ENCODE measurements at places on chromosomes 11 and 22. TPM values are rescaled to one million over a fixed set of nuclear protein-coding genes. Genes with fewer than 3 reads are reported as not detected.

DNA sequence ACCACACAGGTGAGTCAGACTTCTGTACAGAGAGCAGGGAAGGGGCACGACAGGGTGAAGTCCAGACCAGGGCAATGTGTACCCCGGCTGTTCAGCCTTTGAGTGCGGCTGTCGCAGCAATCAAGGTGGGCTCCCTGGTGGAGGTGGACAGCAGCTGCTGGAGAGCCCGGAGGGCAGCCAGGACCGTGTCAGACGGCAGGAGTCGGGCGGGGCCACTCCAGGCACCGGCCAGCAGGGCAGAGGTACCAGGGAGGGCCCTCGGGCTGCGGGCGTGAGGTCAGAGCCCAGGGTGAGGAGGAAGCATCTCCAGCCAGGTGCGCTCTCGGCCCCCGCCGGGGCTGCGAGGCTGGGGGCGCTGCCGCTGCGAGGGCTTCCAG, 802 bp upstream of the PIM3 start:
- DNase-seq: no peak

DNA sequence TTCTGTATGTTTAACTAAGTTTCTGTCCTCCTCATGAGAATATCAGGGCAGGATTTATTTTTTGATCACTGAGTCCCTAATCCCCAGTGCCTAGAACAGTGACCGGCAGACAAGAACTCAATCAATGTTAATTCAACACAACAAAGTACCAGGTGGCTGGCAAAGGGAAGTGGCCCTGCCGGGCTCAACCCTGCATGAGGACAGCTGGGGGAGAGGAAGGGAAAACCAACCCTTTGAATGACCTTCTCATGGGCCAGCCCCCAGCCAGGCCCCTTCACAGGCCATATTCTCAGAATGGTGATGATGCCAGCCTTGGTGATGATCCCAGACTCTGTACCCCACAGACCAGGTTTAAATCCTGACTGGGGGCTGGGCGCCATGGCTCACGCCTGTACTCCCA, 1.4 kb upstream of the MFNG start:
- no peak for DNase-seq

- DNase-seq: no peak
Measured at GRCh38 chr11:20205807-20206206, 45.5 kb upstream of the DBX1 start.

DNA sequence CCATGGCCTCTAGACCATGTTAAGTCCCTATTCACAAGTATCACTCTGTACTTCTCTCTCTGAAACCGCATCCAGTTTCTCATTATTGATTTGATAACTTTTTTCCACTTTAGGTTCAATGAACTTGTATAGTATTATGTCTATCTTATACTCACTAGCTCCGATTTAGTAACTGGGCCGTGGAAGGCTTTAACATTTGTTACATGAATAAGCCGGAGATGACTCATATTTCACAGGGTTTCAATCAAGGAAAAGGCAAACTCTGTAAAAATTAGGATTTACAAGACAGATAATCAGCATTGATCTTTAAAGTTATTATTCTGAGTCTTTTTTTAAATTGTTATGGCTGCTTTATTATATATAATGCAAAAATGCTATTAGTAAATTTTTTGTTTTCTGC, 662.2 kb upstream of the CNTN5 start:
- DNase-seq: no peak

HSPB2 gene
- total RNA-seq: not detected

DNA sequence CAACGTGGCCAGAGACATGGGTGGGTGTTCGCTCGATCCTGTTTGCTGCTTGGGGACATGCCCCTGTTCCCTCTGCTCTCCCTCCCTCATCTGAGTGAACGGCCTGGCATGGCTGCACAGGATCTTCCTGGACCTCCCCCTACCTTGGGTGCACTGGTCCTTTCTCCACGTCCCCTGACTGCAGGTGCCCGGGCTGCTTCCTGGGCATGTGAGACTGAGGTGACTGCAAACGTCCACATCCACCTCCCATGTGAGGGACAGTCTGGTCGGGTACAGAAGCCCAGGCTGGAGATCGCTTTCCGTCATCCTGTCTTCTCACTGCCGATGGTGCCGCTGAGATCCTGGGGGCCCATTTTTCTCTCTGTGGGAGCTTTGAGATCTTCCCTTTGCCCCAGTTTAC, 11.8 kb downstream of the SULT4A1 start:
- no peak for DNase-seq

DNA sequence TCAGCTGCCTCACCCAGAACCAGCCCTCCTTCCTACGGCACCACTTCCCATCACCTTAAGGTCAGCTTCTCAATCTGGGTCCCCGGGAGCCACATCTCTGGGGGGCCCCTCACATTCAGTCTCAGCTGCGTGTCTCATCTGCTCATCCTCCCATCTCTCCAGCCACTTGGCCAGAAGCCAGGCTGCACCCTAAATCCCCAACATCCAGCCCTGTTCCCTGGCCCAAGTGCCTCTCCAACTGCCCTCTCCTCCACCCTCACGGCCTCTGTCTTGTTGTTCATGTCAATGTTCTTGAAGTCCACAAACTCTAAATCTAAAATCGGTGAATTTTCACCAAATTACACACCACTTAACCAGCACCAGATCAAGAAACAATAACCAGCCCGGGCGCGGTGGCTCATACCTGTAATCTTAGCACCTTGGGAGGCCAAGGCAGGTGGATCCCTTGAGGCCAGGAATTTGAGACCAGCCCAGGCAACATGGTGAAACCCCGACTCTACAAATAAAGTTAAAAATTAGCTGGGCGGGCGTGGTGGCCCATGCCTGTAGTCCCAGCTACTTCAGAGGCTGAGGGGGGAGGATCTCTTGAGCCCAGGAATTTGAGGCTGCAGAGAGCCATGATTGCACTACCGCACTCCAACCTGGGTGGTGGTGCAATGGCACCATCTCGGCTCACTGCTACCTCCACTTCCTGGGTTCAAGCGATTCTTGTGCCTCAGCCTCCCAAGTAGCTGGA, 33.7 kb downstream of the A4GALT start:
- no peak for DNase-seq

DNA sequence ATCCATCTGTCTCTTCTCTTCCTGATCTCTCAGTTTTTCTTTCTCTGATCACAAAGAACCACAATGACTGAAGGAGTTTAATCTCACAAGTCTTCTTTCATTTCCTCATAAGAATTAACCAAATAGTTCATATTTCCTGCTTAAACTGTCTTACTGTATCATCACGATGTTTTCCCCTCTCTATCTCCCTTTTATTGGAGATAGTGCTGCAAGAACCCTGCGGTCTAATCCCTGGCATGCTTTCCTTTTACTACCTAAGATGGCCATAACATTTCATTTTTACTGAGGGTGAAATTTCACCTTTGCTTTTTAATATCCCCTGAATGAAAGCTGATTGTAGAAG, 28.9 kb downstream of the CARD18 start:
- DNase-seq: no peak

- DNase-seq: no peak
Measured at GRCh38 chr11:82733444-82734119, at the start of gene FAM181B. Gene FAM181B (minus strand): TSS chr11:82733864. CDS start chr11:82733729, 135 bp downstream.

GRCh38 chr11:99066618-99067317, 46.0 kb downstream of the CNTN5 start:
- no peak for DNase-seq

GRCh38 chr11:77039491-77040400, 5.5 kb downstream of the B3GNT6 start:
- peak; percentile 33 for DNase-seq

GRCh38 chr11:114262681-114263512, 33.3 kb upstream of the NNMT start:
- DNase-seq: peak; percentile 26

DNA sequence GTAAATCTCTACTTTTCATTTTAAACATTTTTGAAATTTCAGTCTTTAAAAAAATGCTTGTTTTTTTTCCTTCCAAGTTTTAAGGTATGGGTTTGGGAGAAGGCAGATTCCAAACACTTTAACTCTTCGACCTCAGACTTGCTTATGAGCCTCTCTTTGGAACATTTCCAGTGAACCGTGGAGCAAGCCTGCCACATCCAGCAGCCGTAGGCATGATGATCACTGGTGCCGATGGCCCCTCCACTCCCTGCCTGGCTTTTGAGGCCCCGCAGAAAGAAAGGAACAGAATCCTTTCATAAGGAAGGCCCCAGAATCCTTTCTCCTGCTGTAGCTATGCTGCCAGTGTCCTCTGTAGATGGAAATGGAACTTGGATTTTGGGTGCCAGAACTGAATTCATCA, 50.7 kb downstream of the BMAL1 start:
- no peak for DNase-seq

GRCh38 chr11:134250675-134251074, 2.5 kb downstream of the THYN1 start:
- no peak for DNase-seq

- DNase-seq: no peak
Measured at GRCh38 chr22:30430933-30431332, 5.4 kb downstream of the MTFP1 start.

SLC6A5 gene
- total RNA-seq: not detected

GRCh38 chr11:20459865-20460264, 72.3 kb downstream of the PRMT3 start:
- no peak for DNase-seq

- DNase-seq: peak; percentile 15
Measured at GRCh38 chr11:111663820-111664219, 61.6 kb downstream of the SIK2 start.

DNA sequence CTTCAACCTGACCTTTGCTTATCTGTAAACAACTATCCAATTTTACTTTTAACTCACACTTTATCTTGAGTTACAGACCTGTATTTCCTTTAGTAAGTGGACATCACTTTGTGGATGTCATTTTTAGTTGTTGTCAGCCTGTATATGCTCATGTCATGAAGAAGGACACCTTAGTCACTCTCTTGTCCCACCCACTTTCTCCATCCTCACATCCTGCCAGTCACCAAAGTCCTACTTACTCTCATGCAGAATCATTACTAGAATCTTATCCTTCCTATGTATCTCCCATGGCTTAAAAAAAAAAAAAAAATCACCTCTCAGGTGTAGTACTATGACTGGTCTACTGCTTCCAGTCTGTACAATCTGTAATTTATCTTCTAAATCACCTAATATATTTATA, 43.3 kb downstream of the SESN3 start:
- no peak for DNase-seq

KRTAP5-8 gene
- not detected for total RNA-seq

RAG1 gene
- 3.2 TPM for total RNA-seq

DNA sequence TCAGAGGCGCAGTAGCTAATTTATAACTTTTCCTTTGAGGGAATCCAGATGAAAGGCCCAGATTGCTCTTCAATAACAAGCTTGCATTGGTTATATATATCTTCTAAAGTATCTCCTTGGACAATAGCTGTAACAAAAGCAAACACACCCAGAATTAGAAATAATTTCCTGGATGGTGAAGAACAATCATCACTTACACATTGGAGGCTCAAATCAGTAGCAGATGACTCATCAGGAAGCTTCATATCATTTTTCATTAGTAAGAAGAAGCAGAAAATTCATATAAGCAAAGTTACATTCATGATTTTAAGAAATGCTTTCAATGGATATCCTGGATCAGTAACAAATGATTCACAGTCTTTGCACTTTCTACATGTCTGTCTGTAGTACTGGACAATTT, 173.6 kb upstream of the CCDC90B start:
- no peak for DNase-seq

PLEKHB1 gene
- 4.5 TPM for total RNA-seq

SCGB1A1 gene
- total RNA-seq: not detected

LMO2 gene
- 1.8 TPM for total RNA-seq

TSSK2 gene
- total RNA-seq: not detected

GRCh38 chr11:12679471-12679870, 5.2 kb downstream of the TEAD1 start:
- DNase-seq: no peak

DNA sequence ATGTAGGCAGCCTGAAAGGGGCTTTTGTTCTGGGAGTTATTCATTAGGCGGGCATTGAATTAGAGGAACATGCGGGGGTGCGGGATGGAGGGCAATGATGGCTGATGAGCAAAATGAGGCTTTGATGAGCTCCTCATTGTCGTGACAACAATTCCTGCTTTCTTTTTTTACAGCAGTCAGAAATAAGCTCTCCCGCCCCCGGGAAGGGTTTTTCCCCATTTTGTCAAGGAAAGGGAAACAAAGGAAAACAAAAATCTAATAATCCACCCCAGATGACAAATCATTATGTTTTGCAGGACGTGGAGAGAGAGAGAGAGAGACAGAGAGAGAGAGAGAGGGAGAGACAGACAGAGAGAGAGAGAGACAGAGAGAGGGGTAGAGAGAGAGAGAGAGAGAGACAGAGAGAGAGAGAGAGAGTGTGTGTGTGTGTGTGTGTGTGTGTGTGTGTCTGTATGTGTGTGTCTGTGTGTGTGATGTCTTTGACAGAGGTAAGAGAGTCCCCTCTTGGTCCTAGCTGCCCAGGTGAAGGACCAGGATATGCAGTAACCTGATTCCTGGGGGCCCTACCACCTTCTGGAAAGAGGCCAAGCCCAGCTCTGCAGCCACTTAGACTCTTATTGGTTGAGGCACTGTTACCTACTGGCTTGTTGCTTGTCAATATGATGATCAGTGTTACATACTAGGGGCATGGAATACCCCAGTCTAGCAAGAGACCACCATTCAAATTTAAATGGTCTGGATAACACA, 46.7 kb upstream of the PARVA start:
- DNase-seq: peak; percentile 18

DNA sequence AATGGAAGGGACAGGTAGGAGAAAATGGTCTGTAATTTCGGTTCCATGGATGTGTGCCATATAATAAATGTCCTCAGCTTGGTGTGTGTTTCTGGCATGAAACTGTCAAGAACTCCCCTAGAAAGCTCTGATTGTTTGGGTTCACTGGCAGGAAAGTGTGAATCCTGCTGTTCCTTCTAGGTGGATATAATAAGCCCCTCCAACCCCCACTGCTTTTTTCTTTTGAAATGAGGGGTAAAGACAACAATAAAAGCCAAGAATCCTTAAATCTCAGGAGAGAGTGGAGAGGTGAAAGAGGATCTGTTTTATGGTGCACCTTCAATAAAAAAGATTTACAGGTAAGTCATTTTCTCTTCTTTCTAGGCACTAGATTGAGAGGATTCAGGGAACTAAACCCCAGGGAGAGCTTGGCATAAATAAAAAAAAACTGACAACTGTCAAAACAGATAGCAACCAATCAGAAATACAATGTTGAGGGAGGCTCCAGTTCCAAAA, 74.9 kb downstream of the CACNG2 start:
- no peak for DNase-seq

DNA sequence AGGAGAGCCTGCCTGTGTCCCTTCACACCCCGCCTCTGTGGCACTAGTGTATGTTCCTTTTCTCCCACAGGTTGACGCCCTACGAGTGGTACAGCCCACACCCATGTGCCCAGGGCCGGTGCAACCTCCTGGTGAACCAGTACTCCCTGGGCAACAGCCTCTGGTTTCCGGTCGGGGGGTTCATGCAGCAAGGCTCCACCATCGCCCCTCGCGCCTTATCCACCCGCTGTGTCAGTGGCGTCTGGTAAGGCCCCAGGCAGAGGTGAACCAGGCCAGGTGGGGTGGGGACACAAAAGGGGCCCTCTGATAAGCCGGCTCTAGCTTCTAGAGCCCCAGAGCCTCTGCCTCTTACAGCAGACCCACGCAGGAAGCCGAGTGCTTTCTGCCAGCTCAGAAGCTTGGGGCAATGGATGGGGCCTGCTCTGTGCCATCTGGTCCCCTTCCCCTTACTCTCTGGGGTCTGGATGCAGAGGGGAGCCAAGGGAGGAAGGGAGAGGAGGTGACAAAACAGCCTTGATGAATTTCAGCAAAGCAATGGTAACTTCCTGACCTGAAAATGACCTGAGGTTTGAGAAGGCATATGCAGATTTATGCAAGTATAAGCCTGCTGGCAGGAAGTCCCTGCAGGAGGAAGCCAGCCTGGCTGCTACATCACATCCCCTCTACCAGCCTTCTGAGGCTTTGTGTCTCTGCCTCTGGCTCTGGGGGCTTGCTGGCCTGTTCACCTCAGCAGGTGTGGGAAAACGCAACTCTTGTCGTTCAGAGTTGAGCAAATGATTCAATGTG, 67.0 kb upstream of the TBCEL start:
- no peak for DNase-seq

OR8A1 gene
- total RNA-seq: not detected
